ENCODE measurements at places on chromosomes 4 and X.

DNA sequence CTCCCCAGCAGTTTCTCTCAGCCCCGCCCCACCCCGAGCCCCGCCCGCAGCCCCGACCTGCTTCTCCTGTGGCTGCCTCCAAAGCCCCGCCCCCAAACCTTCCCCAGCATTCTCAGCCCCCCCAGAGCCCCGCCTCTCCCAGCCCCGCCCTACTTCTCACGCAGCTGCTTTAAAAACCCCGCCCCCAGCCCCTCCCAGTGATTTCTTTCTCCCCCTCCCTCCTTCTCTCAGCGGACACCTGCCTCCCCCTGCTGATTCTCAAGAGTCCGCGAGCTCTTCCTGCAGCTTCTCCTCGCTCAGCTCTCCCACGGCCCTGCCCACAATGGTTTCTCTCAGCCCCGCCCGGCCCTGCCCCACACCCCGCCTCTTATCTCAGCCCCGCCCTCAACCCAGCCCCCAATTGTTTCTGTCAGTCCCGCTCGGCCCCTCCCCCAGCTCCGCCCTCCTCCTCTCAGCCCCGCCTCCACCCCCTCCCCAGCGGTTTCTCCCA lies 636 bp upstream of the EOLA1 start:
- no peak for DNase-seq

GRCh38 chr4:41753942-41754341 lies 5.4 kb upstream of the PHOX2B start:
- no peak for DNase-seq

DNA sequence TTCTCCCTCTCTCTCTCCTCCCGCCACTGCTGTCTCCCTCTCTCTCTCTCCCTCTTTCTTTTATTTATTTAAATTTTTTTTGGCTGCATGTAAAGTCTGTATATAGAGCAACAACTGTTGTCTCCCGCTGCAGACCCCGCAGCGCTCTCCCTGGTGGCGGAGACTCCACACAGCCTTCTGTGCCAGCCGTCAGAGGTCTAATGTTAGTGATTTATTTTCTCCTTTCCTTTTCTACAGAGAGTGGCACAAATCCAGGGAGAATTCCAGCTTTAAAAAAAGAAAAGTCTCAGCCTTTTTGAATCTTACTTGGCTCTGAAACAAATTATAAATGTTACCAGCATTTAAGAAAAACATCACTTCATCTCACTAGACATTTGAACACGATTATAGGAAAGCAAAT lies 106.2 kb downstream of the FAM9B start:
- DNase-seq = no peak

GRCh38 chr4:108443585-108443984 lies 176.8 kb upstream of the RPL34 start:
- no peak for DNase-seq

DNA sequence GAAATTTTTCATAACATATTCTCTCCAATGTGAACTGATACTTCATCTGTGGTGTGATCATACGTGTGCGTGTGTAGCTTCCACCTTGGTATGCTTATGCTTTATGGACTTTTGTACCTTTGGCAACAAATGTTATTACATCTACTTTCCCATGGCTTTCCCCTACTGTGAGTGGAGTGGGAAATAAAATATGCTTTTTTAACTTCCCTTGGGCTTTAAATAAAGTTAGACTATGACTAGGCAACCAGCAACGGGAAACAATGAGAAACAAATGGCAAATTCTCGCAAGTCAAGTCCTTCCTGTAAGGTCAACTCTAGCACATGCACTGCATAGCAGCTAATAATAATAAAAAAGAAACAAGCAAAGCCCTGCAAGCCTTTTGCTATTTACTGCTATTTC lies 205.0 kb upstream of the PDE5A start:
- no peak for DNase-seq

- DNase-seq = no peak
These were observed 105.8 kb upstream of the EGFL6 start for GRCh38 chrX:13463608-13464007.

- DNase-seq = no peak
These were observed 6.1 kb upstream of the BDH2 start for GRCh38 chr4:103105558-103106356.

DNA sequence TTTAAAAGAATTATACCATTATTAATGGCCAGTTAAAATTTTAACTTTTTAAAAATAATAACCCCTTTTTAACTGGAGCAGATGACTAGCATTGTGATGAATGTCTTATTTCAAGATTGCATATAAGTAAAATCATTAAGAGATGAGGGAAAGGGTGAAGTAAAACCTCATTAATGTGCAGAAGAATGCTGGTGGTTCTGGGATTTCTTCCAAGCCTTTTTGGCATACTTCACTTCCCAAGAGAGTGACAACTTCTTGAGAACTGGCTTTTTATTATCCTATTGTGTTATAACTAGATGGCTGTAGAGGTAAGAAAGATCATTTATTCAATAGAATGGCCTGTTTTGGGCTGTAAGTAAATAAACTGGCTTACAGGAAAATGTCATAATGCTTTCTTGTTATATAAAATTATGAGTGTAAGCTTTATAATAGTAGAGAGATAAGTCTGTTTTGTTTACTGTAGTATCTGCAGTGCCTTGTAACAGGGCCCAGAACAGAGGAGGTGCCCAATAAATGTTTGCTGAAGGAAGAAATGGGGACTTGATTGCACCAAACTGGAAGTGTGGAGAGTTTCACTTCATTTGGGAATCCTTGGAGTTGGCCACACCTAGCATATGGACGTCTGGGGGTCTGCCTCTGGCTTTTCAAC lies 242.9 kb upstream of the PITX2 start:
- DNase-seq = peak; percentile 4

DNA sequence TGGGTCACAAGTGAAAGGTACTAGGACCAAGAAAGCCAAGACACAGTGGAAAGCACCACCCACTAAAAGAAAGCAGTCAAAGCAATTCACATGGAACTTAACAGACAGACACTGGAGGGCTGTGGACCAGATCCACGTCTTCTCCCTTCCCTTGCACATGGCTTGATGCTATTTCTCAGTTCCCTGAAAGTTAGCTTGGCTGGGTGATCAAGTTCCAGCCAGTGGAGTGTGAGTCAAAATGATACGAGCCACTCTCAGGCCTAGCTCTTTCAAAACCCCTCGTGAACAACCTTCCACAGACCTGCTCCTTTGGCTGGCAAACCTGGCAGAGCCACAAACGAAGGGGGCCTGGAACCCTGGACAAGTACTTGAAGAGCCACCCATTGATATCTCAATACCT lies 52.0 kb downstream of the RELL1 start:
- DNase-seq = no peak

- DNase-seq = no peak
These were observed 27.8 kb downstream of the SLC25A5 start for GRCh38 chrX:119495734-119496726.

- DNase-seq = no peak
These were observed 35.0 kb upstream of the BCOR start for GRCh38 chrX:40132751-40133150.

GRCh38 chrX:123256378-123256777 lies 72.3 kb downstream of the GRIA3 start:
- no peak for DNase-seq
